ENCODE measurements at places on chromosomes 4 and X.

DNA sequence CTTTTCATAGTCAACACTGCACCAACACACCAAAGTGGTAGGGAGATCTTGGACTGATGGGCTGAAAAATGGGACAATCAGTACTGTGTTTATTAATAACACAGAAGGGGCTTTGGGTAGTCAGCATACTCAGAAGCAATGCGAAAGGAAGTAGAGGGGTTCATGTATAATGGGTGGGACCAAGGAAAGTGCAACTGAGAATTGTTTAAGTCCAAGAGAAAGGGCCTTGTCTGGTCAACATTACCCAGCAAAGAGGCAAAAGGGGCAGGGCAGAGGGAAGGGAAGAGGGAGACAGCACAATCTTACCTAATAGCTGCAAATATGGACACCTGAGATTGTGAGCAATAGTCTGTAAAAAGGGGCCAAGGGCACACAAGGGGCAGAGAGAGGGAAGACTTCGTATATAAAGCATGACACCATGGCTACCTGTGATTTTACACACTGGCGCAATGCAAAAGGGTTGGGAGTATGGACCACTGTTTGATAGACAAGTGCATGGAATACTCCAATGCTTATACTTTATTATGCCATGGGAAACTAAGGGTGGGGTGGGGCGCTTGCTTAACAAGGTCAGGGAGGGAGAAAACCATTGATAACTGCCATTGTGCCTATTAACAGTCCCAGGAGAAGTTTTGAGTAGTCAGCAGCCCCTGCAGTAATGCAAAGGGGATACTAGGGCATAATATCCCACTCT is 279.7 kb downstream of the CHIC1 start:
- no peak overlapping the region for H3K4me3 ChIP-seq
- H3K36me3 ChIP-seq, result no peaks in the 10 kb centered on the region
- H3K27ac ChIP-seq, result no peak overlapping the region
- no peaks in the 10 kb centered on the region for H3K27me3 ChIP-seq
- no peak for DNase-seq

DNA sequence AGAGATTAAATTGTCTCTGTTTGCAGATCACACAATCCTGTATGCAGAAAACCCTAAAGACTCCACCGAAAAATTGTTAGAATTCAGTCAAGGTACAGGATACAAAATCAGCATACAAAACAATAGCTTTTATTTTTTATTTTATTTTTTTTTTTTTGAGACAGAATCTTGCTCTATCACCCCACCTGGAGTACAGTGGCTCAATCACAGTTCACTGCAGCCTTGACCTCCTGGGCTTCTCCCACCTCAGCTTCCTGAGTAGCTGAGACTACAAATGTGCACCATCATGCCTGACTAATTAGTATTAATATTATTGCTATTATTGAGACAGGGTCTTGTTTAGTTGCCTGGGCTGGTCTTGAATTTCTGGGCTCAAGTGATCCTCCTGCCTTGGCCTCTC is 8.9 kb upstream of the PLXNB3 start:
- no peak for DNase-seq
- no peaks in the 10 kb centered on the region for H3K4me1 ChIP-seq

DNA sequence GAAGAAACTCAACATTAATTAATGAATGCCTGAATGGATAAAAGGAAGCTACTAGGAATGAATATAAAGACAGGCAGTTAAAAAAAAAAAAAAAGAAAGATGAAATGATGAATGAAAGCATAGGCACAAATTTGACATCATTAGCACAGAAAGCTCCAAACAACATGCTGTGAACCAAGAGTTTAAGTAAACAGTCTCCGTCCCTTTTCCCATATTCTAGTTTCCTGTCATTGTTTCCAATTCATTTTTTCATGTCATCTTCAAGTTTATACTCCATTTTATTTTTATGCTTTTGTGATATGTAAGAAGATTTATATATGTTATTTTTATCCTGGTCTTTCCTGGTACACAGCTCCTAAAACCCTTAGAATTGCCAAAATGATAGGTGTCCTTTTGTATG is 17.7 kb upstream of the AASDH start:
- DNase-seq, result no peak
- H3K36me3 ChIP-seq, result peaks cover 2% of the 10 kb centered on the region
- no peak overlapping the region for H3K4me3 ChIP-seq
- H3K27ac ChIP-seq, result no peak overlapping the region
- H3K4me1 ChIP-seq, result peaks cover 8% of the 10 kb centered on the region

DNA sequence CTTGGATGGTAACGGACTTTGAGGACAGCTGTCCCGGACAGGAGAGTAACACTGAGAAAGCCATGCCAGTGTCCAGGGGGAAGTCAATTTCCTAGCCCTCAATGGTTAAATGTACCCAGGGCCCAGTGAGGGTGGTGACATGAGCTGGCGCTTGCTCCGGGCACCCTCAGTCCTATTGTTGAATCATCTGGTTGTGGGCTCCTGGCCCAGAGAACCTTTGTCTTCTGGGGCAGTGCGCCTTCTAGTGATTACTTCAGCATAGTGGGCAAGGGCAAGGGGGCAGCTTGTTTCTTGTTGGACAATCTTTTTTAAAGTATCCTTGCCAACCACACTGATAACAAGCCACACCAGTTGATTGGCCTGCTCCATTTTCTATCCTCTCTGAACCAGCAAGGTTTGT is 30.9 kb upstream of the TRPC5 start:
- H3K36me3 ChIP-seq, result no peaks in the 10 kb centered on the region
- no peak overlapping the region for H3K4me3 ChIP-seq
- H3K4me1 ChIP-seq, result no peaks in the 10 kb centered on the region
- no peak for DNase-seq
- H3K27ac ChIP-seq, result no peak overlapping the region

- H3K4me3 ChIP-seq, result no peak overlapping the region
- no peaks in the 10 kb centered on the region for H3K36me3 ChIP-seq
- H3K4me1 ChIP-seq, result no peaks in the 10 kb centered on the region
- no peaks in the 10 kb centered on the region for H3K27me3 ChIP-seq
These were observed 52.9 kb upstream of the NYX start for GRCh38 chrX:41394293-41394692.

DNA sequence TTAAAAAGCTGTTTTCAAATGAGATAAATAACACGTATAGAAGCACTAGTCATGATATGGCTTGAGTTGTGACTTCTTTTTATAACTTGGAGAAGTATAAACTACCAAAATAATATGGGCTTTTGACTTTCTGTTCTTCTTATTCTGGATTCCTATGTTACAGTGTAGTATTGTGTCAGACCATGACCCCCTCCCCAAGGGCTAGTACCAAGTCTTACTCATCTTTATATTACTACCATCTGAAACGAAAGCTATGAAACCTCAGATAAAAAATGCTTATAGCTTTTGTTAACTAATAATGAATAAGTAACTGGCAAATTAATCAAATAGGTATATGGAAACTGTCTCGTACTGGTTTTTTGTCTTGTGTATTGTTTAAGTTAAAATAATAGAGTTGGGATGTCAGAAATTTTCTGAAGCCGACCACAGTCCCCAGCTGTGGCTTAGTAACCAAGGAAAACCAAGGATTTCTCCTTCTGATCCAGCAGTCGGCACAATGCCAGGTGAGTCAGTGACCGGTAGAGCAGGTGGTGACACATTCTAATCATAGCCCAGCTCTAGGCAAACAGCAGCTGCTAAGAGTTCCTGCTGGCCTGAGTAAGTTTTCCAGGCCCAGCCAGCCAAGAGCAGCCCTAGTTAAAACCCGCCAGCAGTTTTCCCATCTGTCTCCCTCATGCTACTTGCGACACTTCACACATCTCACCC is 163.3 kb upstream of the PRDX4 start:
- no peak overlapping the region for H3K4me3 ChIP-seq
- H3K4me1 ChIP-seq, result peaks cover 3% of the 10 kb centered on the region
- H3K36me3 ChIP-seq, result no peaks in the 10 kb centered on the region
- no peak overlapping the region for H3K27ac ChIP-seq
- no peaks in the 10 kb centered on the region for H3K27me3 ChIP-seq

DNA sequence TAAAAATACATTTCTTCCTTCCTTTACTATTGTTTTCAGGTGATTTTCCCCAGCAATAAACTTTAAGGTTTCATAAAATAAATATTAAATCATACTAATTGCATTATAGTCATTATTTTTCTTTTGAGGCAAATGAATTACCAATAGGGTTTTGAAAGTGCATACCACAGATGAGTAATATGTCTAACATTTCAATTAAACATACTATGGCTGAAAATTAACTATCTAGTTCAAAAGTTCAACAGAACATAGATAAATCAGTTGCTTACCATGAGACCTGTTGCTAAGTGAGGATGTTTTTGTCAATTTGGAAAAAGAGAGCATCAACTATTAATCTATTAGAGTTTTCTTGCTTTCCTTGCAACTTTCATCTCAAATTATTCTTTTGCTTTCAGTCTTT is 35.0 kb downstream of the NPY5R start:
- H3K27ac ChIP-seq, result no peak overlapping the region
- no peak overlapping the region for H3K4me3 ChIP-seq
- H3K4me1 ChIP-seq, result no peaks in the 10 kb centered on the region
- H3K36me3 ChIP-seq, result no peaks in the 10 kb centered on the region

DNA sequence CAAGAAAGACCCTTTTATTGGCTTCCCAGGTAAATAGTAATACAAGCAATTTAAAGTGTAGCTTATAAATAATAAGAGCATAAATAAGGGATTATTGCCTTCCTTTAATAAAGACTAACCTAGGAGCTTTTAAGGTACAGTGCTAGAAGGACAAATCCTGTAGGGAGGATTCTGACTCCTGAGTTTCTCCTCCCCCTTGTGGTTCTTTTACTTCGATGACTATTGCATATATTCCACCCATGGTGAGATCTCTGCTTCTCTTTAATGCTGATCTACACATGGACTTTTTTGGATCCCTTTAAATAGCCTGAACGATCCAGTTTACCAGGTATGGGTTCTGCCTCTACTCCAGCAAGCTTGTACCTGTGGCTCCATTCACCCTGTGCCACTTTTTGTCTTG is 2.5 kb downstream of the GALNT7 start:
- no peak overlapping the region for H3K4me3 ChIP-seq
- H3K36me3 ChIP-seq, result no peaks in the 10 kb centered on the region
- peaks cover 37% of the 10 kb centered on the region for H3K4me1 ChIP-seq
- H3K27ac ChIP-seq, result no peak overlapping the region
- no peaks in the 10 kb centered on the region for H3K27me3 ChIP-seq

DNA sequence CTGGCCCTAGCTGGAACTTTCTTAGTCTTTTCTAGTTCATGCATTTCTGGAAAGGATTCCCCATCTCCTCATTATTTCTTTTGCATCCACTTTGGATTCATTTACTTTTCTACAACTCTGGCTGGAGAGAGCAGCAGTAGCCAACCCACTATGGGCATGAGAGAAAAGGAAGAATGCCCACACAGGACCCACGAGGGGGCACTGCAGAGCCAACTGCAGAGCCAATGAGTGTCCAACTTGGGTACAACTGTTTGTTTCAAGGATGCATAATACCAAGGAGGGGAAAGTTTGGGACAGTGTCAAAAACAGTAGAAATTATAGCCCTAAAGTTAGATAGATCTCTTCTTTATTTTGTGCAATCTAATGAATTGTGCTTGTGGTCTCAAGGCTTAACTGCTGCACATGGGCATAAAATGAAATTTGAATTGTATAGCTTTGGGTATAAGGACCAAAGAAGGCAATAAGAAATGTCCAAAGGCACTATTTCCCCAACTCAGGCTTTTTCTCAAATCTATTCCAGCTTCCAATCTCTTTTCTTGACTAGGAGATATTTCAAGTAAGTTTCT is 230.6 kb downstream of the NSUN7 start:
- H3K4me1 ChIP-seq, result no peaks in the 10 kb centered on the region
- H3K4me3 ChIP-seq, result no peak overlapping the region
- DNase-seq, result no peak
- H3K36me3 ChIP-seq, result no peaks in the 10 kb centered on the region
- H3K27ac ChIP-seq, result no peak overlapping the region

DNA sequence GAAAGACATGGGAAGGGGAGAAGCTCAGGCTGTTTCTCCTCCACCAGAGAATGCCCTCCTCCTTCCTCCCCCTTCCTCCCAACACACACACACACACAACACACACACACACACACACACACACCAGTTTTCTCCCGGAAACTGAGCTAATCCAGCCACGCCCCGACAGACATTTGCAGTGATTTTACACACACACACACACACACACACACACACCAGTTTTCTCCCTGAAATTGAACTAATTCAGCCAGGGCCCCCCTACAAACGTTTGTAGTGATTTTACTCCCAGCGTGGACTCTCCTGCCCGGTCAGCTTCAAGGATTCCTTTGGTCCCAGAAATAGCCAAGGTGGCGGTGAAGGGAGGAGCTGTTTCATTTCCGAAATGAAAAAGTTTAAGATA is 32.9 kb upstream of the STX18 start:
- H3K36me3 ChIP-seq, result peaks cover 4% of the 10 kb centered on the region
- H3K4me3 ChIP-seq, result peak overlapping the region; percentile 63
- H3K4me1 ChIP-seq, result peaks cover 7% of the 10 kb centered on the region
- H3K27me3 ChIP-seq, result peaks cover 22% of the 10 kb centered on the region
- no peak overlapping the region for H3K27ac ChIP-seq

- DNase-seq, result no peak
- no peaks in the 10 kb centered on the region for H3K4me1 ChIP-seq
- H3K36me3 ChIP-seq, result no peaks in the 10 kb centered on the region
- no peaks in the 10 kb centered on the region for H3K27me3 ChIP-seq
These were observed 251.9 kb upstream of the NR3C2 start for GRCh38 chr4:148693913-148694649.

DNA sequence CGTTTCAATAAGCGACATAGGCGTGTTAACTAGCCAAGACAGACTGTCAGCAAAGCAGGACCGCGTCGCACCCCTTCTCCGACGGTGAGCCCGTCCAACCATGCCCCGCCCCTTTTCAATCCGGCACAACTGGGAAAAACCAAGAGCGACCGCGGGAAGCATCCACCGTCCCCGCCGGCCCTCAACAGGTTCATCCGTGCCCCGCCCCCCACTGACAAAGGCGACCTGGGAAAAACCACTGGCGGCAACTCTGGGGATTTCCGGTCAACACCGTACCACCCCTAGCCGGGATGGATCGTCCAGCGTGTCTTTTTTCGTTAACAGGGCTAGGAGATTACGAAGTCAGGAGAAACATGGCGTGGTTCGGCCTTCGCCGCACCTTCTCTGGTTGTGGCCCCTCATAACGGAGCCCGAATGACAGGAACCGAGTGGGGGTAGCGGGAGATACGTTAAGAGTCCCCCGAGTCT is 377 bp downstream of the TIMM17B start:
- H3K27ac ChIP-seq, result peak overlapping the region; percentile 95
- no peak for DNase-seq
- peaks cover 17% of the 10 kb centered on the region for H3K36me3 ChIP-seq
- H3K4me1 ChIP-seq, result peaks cover 2% of the 10 kb centered on the region
- H3K27me3 ChIP-seq, result no peaks in the 10 kb centered on the region

GRCh38 chr4:130056286-130056685 is 960.3 kb downstream of the C4orf33 start:
- H3K27me3 ChIP-seq, result no peaks in the 10 kb centered on the region
- DNase-seq, result no peak
- H3K4me3 ChIP-seq, result no peak overlapping the region

DNA sequence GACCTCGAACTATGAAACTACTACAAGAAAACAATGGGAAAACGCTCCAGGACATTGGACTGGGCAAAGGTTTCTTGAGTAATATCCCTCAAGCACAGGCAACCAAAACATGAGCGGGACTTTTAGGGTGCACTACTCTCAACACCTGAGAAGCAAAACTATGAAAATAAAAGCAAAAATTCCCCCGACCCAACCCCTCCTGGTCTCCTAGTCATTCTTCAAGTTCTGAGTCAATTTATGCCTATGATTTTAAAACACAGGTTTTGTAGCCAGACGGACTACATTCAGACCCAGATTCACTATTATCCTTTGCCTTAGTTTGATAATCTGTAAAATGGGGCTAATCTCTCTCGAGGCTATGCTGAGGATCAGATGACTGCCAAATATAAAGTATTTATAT is 97.0 kb downstream of the SOWAHB start:
- no peaks in the 10 kb centered on the region for H3K27me3 ChIP-seq
- no peak overlapping the region for H3K4me3 ChIP-seq
- no peak for DNase-seq
- peaks cover 15% of the 10 kb centered on the region for H3K4me1 ChIP-seq

Measured in H1 (cell line).